ENCODE measurements at places on chromosomes 2 and 18.

DNA sequence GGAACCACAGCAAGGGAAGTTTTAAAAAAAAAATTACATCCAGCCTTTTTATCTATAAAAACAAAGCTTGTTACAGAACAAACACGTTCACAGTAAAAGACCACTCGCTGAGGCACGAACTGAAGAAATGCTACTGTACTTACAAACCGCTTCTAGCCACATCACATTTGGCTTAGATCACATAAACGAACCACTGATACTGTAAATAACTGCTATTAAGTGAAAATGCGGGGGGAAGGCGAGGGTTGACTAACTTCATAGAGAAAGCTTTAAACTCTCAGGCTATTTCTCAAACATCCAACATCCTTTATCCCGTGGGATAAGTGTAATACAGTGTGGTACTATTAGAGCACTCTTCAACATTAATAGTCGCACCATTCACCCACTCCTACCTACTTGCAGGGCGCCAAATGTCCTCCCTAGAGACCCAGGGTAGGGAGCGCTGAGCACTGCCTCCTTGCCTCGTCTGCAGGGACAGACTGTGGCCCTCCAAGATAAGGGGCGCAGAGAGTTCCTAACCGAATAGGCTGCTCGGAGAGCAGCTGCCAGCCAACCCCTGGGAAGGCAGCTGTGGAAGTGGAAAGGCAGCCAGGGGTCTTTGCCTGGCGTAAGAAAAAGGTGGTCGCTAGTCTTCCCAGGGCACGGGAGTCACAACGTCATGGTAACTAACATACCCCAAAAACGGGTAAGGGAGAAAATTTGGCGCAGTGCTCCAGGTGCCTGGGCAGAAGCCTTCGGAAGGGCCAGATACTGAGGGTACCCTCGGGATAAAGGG is 854 bp downstream of the GPR155 start:
- peak; percentile 39 for DNase-seq

- DNase-seq, result no peak
Observed at GRCh38 chr2:157866202-157866601, 9.9 kb downstream of the ACVR1 start.

GRCh38 chr2:223051693-223052289 is at the start of gene KCNE4:
Gene KCNE4 (plus strand): TSS chr2:223052190. CDS start chr2:223052831, 641 bp downstream.
- peak; percentile 67 for DNase-seq

- DNase-seq, result no peak
Observed at GRCh38 chr2:84449711-84450110, 9.4 kb downstream of the SUCLG1 start.

DNA sequence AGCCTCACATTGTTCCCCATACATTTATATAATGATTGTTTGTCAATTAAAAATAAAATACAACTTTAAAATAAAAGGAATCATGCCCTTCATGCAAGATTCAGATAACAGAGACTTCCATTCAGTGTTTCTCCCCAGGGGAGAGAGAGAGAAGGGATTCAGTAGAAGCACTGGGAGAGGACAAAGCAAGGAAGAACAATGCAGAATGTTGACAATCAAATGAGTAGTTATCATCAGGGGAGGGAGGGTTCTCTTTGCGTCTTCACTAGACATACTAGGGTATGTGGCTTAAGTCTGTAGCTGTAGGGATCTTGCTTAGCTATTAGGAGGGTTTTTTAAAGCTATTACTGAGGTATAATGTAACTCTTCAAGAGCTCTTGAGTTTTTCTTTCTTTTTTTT is 30.7 kb downstream of the FSHR start:
- DNase-seq, result no peak

DNA sequence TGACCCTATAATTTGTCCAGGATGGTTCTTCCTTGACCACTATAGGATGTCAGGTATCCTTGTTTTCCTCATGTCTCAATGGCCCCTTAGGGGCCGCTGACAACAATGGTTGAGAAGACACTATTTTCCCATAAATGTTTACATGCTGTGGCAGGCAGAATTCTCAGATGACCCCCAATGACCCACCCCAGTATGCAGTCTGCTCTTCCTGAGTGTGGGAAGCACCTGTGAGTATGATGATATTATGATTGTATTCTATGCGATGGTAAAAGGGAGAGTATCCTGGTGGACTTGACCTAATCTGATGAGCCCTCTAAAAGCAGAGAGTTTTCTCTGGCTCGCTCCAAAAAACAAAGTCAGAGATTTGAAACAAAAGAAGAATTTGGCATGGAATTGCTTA is 123.1 kb upstream of the DLX2 start:
- DNase-seq, result peak; percentile 30

- DNase-seq, result no peak
Observed at GRCh38 chr2:128628206-128628605, 309.5 kb upstream of the HS6ST1 start.
